ENCODE measurements at places on chromosomes 6 and 20.
A peak's percentile ranks its signal among the peaks of the same experiment; 100 is the strongest.

DNA sequence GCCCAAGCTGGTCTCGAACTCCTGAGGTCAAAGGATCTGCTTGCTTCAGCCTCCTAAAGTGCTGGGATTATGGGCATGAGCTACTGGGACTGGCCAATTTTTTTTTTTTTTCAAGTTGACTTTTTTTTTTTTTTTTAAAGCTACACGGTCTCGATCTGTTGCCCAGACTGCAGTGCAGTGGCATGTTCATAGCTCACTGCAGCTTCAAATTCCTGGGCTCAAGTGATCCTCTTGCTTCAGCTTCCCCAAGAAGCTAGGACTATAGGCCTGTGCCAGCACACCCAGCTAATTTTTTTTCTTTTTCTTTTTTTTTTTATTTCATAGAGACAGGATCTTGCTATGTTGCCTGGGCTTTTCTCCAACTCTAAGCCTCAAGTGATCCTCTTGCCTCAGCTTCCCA, 59.5 kb downstream of the NCOA3 start:
- no peak for DNase-seq

DNA sequence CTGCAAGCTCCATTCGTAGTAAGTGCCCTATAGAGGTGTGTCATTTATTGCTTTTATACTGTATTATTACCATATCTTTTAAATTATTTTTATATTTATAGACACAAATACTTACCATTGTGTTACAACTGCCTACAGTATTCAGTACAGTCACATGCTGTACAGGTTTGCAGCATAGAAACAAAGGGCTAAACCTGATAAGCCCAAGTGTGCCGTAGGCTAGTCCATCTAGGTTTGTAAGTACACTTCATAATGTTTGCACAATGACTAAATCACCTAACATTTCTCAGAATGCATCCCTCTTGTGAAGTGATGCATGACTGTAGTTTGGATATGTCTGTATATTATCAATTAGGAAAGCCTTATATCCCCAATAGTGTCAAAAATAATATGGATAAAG, 122.8 kb downstream of the CLVS2 start:
- DNase-seq, result no peak

DNA sequence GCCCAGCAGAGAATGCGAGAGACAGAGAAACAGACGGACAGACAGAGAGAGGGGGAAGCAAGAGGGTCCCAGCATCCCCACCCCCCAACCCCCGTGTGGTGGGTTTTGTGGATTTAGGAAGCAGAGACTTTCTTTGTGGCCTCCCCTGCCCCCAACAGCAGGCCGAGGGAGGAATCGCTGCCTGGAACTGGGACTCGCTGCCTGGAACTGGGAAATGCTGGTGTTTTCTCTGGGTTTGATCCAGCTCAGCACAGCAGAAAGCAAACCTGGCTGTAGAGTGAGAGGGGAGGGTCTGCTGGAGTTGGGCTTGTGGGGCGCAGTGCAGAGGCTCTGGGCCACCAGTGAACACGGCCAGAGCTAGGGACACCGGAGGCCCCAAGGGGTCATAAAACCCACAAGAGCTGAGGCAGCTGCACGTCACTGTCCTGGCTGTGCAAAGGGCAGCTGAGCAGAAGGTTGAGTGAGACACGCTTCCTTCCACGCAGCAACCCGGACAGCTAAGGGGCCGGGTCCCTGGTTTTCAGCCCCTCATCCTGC, 181.8 kb downstream of the TAF4 start:
- no peak for DNase-seq

DNA sequence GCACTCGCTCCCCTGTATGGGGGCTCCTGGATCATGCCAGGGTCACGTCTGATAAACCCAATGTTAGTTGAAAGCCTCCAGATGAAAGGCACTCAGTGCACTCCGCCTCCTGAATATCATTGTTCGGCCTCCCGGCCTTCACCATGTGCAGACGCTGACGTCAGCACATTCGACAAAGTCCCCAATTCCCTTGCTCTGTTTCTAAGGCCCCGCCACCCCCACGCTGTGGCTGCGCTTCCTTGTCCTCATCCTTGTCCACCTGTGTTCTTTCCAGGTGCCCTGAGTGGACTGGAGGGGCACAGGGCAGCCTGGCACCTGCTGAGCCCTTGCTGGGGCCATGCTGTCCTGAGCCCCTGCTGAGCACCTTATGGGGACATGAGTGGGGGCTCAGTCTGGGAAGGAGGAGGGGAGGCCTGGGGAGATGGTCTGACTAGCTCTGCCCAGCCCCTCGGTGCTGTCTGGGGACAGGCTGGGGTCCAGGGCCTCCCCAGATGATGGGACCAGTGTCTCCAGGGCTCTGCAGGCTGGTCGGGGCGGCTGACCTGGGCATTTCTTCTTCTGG, 9.8 kb upstream of the BHLHE23 start:
- DNase-seq, result no peak

GRCh38 chr6:107770541-107770940, 53.6 kb downstream of the SCML4 start:
- DNase-seq, result no peak

GRCh38 chr20:24999568-24999967, 7.0 kb upstream of the APMAP start:
- DNase-seq, result no peak

GRCh38 chr6:17703256-17703694, 3.5 kb downstream of the NUP153 start:
- peak; percentile 88 for DNase-seq

- DNase-seq, result no peak
Observed at GRCh38 chr6:83633609-83634008, 75.3 kb downstream of the SNAP91 start.

GRCh38 chr20:34401741-34402455, 38.8 kb downstream of the ITCH start:
- DNase-seq, result no peak

- no peak for DNase-seq
Observed at GRCh38 chr6:130394246-130394645, 28.4 kb downstream of the TMEM200A start.

DNA sequence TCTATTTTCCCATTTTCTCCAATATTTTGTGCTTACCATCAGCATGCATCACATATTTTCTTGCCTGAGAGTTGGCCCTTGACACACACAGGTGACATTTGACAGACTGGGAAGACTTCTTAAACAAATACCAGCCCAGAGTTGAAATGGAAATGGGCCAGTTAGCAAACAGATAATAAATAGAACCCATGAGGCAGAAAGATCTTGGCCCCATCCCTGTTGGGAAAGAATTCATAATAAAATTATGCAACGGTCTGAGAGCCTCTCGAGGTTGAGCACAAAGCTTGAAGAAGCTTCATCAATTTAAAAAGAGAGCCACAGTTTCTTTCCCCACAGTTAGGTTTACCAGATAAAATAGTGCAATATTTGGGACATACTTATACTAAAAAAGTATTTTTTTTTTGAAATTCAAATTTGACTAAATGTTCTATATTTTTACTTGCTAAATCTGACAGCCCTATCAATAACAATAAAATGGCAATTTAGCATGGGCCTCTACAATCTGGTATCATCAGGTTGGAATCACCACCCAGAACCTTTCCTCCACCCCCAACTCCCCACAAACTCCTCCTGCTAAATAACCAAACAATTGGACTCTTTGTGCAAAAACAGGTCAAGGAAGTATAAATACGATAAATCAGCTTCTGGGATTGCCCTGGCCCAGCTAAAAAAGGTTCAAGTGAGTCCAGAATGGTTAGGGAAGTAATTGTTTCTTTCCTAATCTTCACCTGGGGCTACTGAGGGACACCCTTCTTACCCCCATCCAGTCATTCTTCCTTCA, 129.8 kb downstream of the CD164 start:
- DNase-seq, result no peak

All from hematopoietic multipotent progenitor cell treated with erythropoietin and hydrocortisone succinate and interleukin-3 and kit ligand, for 6 days (in vitro differentiated cells).